ENCODE measurements at places on chromosomes 5 and 9.

GRCh38 chr5:153429761-153430380 is 60.6 kb upstream of the GRIA1 start:
- no peak for ATAC-seq

GRCh38 chr9:40926404-40927259 is 201.8 kb downstream of the FOXD4L6 start:
- ATAC-seq: no peak

DNA sequence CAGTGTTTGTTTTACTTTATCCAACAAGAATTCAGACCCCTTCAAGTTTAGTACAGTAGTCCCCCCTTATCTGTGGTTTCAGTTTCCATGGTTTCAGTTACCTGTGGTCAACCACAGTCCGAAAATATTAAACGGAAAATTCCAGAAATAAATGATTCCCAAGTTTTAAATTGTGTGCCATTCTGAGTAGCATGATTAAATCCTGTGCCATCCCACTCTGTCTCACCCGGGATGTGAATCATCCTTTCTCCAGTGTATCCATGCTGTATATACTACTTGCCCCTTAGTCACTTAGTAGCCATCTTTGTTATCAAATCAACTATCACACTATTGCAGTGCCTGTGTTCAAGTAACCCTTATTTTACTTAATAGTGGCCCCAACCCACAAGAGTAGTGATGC is 153.8 kb upstream of the RASA1 start:
- no peak for ATAC-seq

- ATAC-seq: no peak
These were observed 467.8 kb downstream of the ZNF608 start for GRCh38 chr5:124278636-124279035.

DNA sequence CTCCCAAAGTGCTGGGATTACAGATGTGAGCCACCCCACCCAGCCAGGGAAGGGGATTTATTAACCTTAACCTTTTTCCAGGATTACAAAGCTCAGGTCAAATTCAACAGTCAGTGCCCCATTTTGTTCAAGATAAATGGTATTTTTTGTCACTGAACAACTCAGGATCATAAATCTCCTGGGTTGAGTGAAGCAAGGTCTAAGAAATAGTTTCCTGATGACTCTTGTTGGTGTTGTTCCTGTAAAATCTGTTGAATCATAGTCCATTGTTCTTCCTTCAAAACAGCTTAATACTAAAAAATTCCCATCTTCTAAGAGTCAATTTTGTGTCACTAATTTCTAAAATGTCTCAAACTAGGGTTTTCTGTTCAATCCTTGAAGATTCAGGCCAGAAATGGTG is 33.9 kb upstream of the JMY start:
- no peak for ATAC-seq

DNA sequence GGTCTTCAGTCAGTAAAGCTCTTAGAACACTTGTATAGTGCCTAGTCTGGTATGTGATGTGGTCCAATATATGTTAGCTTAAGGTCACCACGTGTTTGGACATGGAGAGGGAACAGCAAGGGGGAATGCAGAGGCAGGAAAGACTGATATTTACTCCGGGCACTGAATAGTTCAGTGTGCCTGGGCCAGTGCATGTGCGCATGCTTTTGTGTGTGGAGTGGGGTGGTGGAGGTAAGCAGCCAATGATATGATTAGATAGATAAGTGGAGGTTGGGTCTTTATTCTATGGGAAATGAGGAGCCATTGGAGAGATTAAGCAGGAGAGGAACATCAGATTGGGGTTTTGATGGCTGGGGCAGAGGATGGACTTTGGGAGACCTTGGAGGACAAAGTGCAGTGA is 14.0 kb downstream of the OR13J1 start:
- no peak for ATAC-seq

DNA sequence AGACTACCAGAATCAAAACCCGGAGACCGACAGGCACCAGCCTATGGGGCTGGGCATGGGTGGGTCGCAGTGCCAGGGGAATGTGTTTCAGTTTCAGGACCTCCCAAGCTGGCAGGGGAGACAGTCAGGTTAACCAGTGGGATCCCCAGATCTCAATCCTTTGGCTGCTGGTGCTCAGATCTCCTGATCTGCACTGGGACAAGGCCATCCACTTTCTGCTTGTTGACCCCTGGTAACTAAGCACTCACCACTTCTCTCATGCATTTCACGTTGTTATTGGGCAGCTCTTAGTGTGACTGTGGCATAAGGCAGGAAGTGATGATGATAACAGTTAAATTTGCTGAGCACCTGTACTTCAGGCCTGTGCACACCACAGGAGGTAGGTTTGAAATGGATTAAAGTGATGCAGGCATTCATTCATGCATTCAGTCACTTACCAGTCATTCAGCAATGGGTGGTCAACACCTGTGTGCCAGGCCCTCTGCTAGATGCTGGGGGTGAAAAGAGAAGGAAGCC is 42.1 kb upstream of the STXBP1 start:
- ATAC-seq: peak; percentile 61

- ATAC-seq: peak; percentile 82
These were observed 133.3 kb downstream of the PCSK5 start for GRCh38 chr9:76023715-76024195.

- no peak for ATAC-seq
These were observed 4.8 kb downstream of the PSMB7 start for GRCh38 chr9:124410321-124410913.

GRCh38 chr9:37621273-37622121 is 29.1 kb upstream of the TOMM5 start:
- no peak for ATAC-seq

GRCh38 chr9:93187574-93187973 is 3.6 kb downstream of the WNK2 start:
- ATAC-seq: no peak

GRCh38 chr5:175826980-175827379 is 44.4 kb upstream of the CPLX2 start:
- ATAC-seq: no peak

DNA sequence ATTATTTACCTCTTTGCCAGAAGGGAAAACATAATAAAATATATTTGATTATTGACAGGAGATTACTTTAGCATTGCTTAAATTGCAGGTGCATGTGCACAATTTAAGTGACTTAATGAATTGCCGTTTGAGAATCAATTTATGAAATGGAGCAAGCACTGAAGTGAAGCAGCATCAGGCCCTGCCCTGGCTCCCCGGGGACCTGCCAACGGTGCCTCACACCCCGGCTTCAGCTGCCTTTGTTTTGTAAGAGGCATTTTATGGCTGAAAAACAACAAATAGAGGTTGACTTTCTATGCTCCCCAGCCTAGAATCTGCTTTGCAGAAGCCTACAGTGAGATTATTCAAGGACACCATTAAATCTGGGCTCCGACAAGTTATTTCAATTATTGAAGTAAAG is 359.1 kb upstream of the IRX4 start:
- no peak for ATAC-seq

- ATAC-seq: no peak
These were observed 37.4 kb downstream of the LHFPL2 start for GRCh38 chr5:78611126-78611605.

DNA sequence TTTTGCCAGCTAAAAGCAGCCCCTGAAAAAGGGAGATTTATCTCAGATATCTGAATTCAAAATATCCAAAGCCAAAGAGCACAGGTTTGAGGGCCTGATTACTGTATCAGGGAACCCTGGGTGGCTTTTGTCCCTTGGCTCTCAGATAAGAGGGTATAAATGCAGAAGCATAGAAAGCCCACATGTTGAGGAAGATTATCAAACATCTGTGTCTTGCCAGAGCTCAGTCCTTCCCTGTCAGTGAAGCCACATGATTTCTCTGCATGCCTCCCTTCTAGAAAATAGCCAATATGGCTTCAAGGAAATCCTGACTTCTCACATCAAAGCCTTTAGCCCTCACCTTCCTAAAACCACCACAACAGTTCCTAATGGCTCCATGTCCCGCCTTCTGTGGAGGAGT is 408.0 kb upstream of the DMAC1 start:
- no peak for ATAC-seq

DNA sequence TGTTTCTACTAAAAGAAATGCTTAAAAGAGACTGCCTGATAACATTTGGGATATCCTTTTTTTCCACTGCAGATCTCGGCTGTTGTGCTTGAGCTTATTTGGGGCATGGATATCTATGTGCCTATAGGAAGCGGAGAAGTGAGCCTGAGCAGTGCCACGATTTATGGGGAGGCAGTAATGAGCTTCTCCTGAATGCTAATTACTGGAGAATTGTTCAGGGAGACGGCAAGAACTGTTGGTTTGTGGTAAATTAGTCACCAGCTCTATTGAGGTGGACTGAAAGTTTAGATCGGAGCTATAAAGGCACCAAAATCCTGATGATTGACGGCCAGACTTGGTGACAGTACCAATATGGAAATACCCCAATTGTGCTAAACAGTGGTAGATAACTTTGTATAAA is 186.5 kb downstream of the ARHGEF28 start:
- no peak for ATAC-seq

- no peak for ATAC-seq
These were observed 19.2 kb upstream of the NDST1 start for GRCh38 chr5:150488519-150489359.

Measured in activated CD4-positive, CD25-positive, alpha-beta regulatory T cell treated with anti-CD3 and anti-CD28 coated beads, Interleukin-2, amount 50 U/mL, for 24 hours (primary cell).